ENCODE measurements at places on chromosomes 3 and 15.

DNA sequence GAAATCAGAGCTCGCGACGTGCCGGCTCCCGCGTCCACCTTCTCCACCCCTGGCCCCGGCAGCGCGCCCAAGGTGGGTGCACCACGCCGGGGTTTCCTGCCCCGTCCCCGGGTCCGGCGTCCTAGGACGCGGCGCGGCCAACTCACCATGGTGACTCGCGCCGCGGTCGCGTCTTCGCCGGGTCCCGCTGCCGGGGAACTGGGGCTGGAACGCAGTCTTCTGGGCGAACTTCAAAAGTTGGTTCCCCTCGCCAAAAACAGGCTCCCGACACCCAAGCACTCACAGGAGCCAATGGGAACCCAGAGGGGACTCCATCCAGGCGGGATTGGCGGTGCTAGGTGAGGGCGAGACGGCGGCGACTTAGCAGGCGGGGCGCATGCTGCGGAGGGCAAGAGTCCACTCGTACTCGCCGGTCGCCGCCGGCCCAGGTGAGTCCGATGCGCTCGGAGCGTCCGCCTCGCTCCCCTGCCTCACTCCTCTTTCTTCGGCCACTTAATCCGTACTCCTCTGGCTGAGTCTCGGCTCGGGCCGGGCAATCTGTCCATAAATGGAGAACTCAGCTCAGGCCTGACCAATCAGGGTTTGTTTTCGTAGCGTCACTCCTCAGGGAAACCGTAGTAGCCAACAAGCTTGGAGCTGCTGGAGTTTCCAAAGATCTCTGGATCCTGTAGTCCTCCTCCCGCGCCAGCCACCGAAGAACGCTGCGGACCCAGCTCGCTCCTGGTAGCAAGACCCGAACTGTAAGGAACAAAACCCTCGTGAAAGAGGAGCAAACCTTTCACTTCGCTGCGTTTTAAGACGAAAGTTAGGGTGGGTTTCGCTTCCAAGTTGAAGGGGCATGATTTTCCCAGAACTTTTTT lies at the start of gene MYO1E:
TSS of gene MYO1E (minus strand) at position 520 of the 860 bp plus-strand sequence. CDS start at position 149, 371 bp downstream.
- DNase-seq, result peak; percentile 98

GRCh38 chr3:58628823-58629562 lies 37.6 kb downstream of the FAM3D start:
- DNase-seq, result no peak

DNA sequence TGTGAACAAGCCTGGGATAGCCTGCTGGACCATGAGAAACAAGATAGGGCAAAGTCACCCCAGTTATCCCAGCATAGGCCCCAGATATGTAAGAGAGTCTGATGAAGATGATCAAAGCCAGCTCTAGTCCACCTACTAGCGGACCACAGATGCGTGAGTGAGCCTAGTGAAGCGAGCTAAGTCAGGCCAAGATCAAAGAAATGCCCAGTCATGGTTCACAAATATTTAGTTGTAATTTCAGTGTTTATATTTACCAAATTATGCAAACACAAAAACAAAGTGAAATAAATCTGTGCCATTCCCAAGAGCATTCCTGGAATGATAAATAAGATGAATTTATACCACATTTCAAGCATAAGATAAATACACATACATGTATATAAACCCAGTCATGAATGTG lies 308.1 kb upstream of the CTNNB1 start:
- no peak for DNase-seq

GRCh38 chr3:50567011-50567385 lies 549 bp downstream of the C3orf18 start:
- no peak for DNase-seq

GRCh38 chr15:60418096-60418495 lies 20.3 kb upstream of the ANXA2 start:
- no peak for DNase-seq

GRCh38 chr3:66675366-66675765 lies 174.5 kb upstream of the LRIG1 start:
- DNase-seq, result no peak

DNA sequence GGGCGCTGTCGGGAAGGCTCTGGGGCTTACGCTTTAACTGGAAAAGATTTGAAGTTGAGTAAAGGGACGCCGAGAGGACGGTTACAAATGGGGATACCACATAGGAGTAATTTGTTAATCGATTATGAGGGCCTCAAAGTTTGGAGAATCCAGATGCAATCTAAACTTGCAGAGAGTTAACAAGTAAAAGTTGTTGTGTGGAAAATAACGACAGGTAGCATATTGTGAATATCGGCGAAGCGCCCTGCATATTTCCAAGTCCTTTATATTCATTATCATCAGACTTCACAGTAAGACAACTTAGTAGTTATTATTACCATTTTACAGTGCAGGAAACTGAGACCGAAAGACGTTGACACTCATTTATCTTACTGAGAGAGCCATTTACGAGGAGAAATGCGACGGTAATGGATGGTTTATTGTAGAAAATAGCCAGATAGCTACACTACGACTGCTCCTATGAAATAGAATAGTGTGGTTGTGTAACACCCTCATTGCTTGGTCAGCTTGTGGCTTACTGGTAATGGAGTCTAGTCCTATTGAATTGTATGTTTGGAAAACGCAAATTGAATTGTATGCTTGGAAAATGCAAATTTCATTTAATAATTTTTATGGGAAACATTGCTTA lies 700 bp downstream of the MKRN2 start:
- no peak for DNase-seq

- no peak for DNase-seq
These were observed 1.1 kb upstream of the TLNRD1 start for GRCh38 chr15:80999623-81000036.

GRCh38 chr3:172315401-172316091 lies 132.7 kb downstream of the GHSR start:
- no peak for DNase-seq

DNA sequence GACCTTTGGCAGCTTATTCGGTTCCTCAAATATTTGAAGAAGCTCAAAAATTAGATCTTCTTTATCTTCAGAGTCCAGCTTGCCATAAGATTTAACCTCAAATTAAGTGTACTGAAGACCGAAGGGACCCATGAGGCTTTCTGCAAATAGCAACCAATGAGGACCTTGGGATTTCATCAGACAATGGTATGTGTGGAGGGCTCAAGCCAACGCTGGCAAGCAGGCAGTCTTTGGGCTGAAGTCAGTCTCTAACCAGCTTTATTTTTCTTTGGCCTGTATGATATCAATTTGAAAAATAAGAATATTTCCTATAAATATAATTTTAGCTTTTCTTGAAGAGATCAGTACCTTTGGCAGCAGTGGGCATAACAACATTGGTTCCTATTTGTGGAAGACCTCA lies 692.7 kb downstream of the MCTP2 start:
- no peak for DNase-seq

DNA sequence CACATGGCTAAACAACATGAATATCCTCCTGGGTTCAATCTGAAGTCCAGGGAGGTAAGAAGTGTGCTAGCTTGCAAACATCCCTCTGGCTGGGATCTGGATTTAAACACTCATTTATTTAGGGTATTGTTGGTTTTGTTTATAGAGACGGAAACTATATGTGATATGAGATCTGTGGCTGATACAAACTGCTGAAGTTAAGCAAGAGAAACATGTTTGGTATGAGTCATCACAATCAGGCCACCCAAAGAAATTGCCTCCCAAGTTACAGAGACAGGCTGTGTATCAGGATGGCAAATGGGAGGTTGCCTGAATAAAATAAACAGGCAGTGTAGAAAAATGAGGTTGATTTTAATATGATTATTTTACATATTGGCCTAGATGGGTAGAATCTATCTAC lies 562.1 kb downstream of the IGSF11 start:
- DNase-seq, result no peak

DNA sequence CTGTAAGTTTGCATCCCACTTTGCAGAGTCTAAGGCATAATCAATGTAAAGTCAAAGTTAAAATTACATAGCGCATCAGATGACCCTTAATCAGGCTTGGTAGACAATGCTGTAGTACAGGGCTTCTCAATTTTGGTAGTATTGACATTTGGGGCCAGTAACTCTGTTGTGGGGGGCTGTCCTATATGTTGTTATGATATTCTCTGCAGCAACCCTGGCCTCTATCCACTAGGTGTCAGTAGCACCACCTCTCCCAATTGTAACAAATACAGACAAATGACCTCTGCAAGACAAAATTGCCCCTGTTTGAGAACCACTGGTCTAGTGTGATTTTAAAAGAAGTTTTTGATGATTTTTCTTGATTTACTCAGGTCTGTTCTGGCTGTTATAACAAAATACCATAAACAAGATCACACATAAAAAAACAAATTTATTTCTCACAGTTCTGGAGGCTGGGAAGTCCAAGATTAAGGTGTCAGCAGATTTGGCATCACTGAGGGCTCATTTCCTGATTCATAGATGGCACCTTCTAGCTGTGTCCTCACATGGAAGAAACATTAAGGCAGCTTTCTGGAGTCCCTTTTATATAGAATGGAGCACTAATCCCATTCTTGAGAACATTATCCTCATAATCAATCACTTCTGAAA lies 37.6 kb upstream of the SLC9A9 start:
- peak; percentile 55 for DNase-seq

DNA sequence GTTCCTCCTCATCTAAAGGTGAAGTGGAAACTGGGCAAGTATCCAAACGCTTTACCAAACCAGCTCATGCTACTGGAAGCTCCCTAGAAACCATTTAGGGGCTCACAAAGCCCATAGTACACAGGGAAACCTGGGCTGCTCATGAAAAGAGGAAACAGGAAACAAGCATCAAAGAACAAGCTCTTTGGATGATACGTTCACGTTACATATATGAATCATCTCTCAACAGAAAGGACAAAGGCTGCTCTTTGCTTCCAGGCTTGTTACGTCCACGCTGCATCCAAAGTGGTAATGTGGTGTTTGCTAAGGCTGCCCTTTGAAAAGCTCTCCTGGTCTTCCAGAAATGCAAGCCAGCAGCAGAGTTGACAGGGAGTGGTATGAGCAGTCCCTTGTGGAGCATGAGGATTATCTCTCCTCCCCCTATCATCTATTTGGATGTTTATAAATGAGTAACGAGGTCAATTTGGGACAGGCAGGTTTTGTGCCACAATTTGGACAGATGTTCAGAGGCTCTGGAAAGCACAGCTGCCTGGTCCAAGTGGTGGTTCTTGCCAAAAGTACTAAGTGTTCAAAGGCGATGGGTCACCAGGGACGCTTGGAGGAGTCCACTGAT lies 98.0 kb upstream of the RORA start:
- DNase-seq, result no peak

- DNase-seq, result peak; percentile 27
These were observed 37.2 kb downstream of the MGLL start for GRCh38 chr3:127784865-127785710.

- no peak for DNase-seq
These were observed 12.6 kb downstream of the KPNA1 start for GRCh38 chr3:122502139-122502538.

DNA sequence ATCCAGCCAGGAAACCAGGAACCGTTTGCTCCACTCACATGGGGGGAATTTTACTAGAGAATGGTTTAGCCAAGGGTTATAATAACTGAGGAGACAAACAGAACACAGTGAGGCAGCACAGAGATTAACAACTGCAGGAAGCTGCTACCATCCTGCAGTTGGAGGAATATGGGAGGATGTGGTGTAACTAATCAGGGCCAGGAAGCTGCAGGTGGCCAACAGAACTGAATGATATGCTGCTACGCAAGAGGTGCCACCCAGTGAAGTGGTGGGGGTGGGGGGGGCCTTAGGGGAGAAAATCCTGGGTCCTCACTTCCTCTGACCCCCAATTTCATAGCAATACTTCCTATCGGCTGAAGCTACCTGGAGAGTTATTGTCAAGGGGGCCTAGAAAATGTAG lies 306.4 kb upstream of the STT3B start:
- no peak for DNase-seq

- peak; percentile 25 for DNase-seq
These were observed 645 bp upstream of the SLITRK3 start for GRCh38 chr3:165196577-165197480.

GRCh38 chr15:58632789-58633188 lies 116.7 kb downstream of the ADAM10 start:
- DNase-seq, result no peak

DNA sequence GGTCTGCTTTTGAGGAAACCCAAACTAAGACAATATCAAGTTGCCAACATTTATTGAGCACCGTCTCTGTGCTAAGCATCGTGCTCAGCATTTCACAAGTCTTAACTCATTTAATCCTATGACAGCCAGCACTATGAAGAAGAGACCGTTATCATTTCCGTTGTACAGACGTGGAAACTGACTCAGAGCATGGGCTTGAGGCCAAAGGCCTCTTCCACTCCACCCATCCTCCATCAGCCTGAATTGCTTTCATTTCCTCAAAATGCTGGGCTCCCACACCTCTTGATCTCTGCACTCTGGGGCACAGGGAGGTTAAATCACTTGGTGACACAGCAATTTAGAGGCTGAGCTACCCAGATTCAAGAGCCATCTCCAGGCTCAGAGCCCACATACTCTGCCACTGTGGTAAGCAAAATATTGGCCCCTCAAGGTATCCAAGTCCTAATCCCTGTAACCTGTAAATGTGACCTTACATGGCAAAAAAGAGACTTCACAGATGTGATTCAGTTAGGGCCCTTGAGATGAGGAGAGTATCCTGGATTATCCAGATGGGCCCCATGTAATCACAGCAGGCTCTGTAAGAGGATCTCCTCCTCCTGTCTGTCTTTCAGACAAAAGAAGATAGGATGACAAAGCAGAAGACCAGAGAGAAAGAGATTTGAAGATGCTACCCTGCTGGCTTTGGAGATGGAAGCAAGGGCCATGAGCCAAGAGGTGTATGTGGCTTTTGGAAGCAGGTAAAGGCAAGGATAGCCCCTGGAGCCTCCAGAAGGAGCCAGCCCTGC lies 24.3 kb upstream of the FLNB start:
- no peak for DNase-seq

DNA sequence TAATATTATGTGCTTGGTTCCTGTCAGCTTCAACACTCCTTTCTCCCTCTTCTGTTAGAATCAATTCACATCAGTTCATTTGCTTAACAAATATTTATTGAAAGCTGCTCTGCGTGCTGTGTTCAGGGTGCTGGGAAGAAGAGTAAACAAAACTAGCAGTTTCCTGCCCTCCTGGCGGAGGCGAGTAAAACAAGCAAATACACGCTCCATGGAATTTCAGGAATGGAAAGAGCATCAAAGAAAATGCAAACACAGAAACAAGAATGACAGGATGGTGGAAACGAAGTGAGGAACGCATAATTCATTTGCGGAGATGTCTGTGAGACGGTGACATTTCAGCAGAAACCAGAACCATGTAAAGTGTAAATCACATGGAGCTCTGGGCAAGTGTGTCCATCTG lies 49.4 kb upstream of the SPTSSB start:
- DNase-seq, result peak; percentile 49

DNA sequence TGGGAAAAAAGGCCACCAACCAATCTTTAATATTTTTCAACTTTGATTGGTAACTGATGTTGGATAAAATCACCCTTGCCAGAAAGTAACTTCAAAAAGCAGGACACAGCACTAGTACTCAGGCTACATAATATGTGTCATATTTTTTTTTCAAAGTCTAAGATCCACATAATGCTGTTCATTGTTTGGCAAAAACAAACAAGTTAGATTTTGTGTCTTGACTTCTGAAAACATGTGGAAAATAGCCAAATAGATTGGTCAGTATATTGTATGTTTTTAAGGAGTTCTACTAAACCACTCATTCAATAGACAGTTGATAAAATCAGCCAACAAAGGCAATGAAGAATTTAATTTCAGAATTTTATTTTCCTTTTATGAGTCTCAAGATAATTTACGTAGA lies 111.7 kb upstream of the CCDC54 start:
- no peak for DNase-seq
